Activated CD4-positive, alpha-beta T cell treated with anti-CD3 and anti-CD28 coated beads for 24 hours (primary cell): ENCODE measurements at places on chromosomes 13 and 19.

DNA sequence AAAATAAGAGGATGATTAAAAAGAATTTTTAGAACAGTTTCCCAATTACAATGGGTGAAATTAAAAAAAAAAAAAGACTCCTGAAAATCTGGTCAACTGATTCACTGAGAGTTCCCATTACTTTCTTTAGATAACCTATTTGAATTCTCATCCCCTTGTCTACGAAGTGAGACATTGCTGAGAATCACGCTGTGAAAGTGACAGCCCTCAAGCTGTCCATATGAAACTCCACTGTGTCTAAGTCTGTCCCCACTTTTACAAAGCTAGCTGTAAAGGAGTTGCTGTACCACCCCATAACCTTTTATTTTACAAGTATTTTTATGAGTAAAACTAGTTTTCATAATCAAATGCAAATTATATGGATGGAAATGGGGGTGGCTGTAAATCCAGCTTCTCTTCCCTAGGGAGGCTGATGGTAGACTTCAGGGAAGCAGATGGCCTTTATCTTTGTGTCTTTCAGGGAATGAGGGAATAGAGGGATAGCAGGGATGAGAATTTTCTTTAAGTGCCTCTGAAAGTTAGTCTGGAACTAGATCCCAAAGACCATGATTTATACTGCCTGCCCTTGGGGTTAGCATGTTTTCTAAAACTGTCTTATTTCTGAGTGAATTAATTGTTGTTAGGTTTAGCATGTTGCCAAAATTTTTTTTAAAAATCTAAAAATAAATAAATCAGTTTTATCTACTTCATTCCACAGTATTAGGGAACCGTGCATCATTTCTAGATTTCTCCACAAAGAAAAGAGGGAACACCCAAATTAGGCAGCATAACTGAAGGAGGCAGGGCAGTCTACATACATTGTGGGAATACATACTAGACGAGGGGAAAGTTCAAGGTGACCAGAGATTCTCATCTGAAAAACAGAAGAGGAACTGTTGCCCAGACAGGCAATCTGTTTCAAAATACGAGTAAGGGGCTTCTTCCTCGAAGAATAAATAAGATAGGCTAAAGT lies 1219.1 kb downstream of the UQCRFS1 start:
- DNase-seq = no peak

DNA sequence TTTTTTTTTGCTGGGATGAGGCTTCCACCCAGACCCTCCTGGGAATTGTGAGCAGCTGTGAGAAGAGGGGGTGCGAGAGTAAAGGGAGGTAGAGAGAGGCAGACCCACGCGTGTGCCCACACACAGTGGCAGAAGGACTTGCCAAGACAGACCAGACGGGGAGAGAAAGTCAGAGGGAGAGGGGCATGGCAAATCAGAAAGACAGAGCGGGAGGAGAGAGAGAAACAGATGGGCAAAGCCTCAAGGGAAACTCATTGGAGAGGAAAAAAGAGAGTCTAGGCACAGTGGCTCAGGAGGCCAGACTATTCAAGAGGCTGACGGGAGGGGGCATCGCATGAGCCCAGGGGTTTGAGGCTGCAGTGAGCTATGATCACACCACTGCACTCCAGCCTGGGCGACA lies 17.0 kb downstream of the CATSPERG start:
- no peak for DNase-seq

GRCh38 chr19:4327252-4327876 lies 11.3 kb downstream of the STAP2 start:
- peak; percentile 75 for DNase-seq

GRCh38 chr13:27659145-27659865 lies 37.6 kb downstream of the POLR1D start:
- no peak for DNase-seq

GRCh38 chr19:5695649-5696195 lies 5.6 kb downstream of the RPL36 start:
- DNase-seq = no peak

DNA sequence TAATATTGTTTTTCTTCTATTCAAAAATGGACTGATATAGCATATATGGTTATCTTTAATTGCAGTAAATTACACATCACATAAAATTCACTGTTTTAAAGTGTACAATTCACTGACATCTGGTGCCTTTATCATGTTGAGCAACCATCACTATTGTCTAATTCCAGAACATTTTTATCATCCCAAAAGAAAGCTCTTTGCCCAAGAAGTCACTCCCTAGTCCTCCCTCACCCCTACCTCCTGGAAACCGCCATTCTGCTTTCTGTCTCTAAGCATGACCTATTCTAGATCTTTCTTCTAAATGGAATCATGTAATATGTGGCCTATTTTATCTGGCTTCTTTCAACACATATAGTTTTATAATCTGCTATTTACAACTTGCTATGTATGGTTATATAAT lies 525.6 kb downstream of the DCT start:
- DNase-seq = no peak

DNA sequence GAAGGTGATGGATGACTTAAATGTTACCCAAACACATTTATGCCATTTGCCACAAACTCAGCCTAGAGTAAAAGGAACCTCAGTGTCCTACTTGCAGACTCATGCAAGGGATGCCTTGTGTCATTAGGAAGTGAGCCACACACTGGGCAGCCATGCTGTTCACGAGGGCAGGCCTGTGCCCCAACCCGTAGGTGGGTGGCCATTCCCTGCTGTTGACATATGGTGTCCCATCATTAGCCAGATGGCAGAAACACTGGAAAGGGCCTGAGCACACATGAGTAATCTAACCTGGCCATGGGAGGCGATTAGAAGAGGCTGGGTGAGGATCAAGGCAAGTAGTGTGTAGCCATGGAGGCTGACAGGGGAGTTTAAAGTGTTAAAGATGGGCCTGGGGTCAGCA lies 9.7 kb upstream of the LRCH1 start:
- no peak for DNase-seq

GRCh38 chr13:22629374-22629773 lies 551.4 kb upstream of the SGCG start:
- no peak for DNase-seq

GRCh38 chr19:42121656-42122069 lies 10.6 kb downstream of the POU2F2 start:
- DNase-seq = peak; percentile 82
